ENCODE measurements at places on chromosomes 2 and 18.

- no peak for DNase-seq
Measured at GRCh38 chr2:168626647-168627046, 170.6 kb downstream of the CERS6 start.

GRCh38 chr2:9108210-9108967 lies 98.2 kb upstream of the ASAP2 start:
- DNase-seq = no peak

- no peak for DNase-seq
Measured at GRCh38 chr18:8654503-8655451, 45.5 kb downstream of the RAB12 start.

GRCh38 chr2:2321200-2321540 lies 9.9 kb downstream of the MYT1L start:
- DNase-seq = no peak

GRCh38 chr2:37558623-37559022 lies 112.8 kb downstream of the CDC42EP3 start:
- DNase-seq = peak; percentile 85

All from GM12865 (cell line).